ENCODE measurements at places on chromosomes 6 and 20.

DNA sequence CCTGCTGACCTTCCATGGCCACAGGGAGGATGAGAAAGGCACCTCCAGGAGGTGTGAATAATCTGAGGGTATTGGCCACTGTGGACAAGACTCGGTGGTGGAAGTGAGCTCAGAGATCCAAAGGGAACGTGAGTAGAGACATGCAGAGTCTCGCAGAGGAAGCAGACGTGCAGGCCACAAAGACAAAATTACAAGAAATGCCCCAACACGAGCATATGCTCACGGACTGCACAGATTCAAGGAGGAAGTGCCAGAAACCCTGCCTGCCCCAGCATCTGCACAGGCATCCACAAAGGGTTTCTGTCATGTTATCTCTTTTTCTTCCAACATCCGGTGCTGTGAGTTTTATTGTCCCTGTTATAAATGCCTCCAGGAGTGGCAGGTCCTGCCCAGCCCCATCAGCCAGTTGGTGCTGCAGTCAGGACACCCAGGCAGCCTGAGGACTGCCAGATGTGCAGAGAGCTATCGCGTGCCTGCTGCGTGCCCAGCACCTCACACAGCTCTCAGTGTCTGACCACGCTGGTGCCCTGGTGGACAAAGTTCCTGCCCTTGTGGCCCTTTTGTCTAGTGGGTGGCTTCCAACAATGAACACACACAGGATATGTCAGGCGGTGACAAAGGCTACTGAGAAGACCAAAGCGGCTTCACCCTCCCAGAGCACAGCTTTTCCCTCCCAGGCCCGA is 34.0 kb upstream of the FANCE start:
- no peak for DNase-seq

GRCh38 chr20:35598899-35599775 is 16.5 kb upstream of the SPAG4 start:
- peak; percentile 28 for DNase-seq

DNA sequence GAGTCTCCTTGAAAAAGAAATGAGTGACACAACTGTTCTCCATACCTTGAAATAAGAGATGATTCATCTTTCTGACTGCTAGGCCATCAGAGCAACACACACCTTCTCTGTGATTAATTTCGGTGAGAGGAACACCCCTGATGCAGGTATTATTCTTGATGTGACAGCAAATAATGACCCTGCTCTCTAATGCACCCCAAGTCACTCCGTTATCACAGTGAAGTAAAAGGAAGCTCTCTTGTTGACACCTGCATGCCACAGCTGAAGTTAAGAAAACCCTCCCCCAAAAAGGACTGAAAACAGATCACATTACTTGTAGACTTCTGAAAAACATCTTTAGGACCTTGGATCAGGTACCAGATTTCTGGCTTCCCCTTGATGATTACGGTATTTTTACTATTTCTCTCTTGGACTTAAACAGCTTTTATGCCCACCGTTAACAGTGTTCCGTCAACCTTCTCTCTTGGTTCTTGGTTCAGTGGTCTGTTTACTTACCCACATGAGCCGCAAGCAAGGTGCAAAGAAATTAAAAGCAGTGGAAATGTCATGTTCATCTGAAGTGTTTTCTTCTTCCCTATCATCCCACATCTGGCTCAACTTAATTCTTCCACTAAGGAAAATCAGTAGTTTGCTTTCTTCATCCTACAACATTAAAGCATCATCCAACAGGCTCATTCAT is 249.7 kb downstream of the GMPR start:
- no peak for DNase-seq

GRCh38 chr20:52261792-52262191 is 70.2 kb upstream of the ZFP64 start:
- no peak for DNase-seq

- DNase-seq: no peak
Measured at GRCh38 chr20:24966317-24967012, 17.4 kb downstream of the CST7 start.

GRCh38 chr6:44333942-44334341 is 8.5 kb upstream of the SPATS1 start:
- DNase-seq: no peak

GRCh38 chr6:53059648-53060589 is 5.3 kb upstream of the FBXO9 start:
- DNase-seq: peak; percentile 36

DNA sequence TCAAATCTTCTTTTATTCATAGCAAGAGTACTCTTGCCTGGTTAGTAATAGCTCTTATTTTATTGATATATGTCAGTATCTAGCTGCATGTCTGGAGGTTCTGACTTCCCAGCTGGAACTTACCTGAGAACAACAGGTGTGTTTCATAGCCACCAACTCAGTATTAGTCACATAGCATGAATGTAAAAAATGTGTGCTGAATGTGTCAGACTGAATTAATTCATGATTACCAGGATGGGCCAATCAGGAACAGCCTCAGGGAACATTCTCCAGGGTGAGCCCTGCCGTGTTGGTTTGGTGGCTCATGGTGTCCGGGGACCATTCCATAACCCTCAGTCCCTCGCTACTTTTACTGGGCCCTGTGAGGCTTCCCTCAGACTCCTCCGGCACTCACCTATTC is 99.7 kb downstream of the TULP4 start:
- no peak for DNase-seq

GRCh38 chr6:31663961-31664789 is 622 bp downstream of the GPANK1 start:
- no peak for DNase-seq

- DNase-seq: no peak
Measured at GRCh38 chr6:88263591-88263990, 97.4 kb upstream of the CNR1 start.

- DNase-seq: no peak
Measured at GRCh38 chr6:131451321-131452144, 121.5 kb upstream of the ARG1 start.

DNA sequence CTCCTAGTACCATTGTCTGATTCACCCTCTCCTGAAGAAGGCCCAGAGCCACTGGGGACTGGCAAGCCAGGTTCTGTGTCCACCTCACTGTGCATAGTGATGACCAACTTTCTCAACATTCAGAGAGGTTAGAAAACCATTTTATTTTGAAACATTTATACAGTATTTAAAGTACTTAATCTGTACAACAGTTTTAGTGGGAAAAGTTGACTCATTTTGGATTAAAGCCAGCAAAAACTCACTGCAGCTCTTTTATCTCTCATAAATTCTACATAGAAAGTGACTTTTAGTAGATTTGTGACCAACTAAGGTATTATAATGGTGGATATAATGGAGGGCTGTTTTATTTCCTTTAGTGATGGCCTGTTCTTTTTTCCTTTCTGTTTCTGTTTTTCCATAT is 9.7 kb downstream of the TULP4 start:
- DNase-seq: no peak

DNA sequence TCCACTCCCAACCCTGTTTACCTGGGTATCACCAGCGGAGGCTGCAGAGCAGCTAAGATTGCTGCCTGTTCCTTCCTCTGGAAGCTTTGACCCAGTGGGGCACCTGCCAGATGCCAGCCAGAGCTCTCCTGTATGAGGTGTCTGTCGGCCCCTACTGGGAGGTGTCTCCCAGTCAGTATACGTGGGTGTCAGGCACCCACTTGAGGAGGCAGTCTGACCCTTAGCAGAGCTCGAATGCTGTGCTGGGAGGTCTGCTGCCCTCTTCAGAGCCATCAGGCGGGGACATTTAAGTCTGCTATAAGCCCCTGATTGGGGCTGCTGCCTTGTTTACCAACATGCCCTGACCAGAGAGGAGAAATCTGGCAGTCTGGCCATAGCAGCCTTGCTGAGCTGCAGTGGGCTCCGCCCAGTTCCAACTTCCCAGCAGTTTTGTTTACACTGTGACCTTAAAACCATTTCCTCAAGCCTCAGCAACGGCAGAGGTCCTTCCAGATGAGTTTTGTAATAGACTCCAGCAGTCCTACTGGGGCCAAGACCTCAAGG is 2.8 kb downstream of the RAET1E start:
- peak; percentile 5 for DNase-seq

DNA sequence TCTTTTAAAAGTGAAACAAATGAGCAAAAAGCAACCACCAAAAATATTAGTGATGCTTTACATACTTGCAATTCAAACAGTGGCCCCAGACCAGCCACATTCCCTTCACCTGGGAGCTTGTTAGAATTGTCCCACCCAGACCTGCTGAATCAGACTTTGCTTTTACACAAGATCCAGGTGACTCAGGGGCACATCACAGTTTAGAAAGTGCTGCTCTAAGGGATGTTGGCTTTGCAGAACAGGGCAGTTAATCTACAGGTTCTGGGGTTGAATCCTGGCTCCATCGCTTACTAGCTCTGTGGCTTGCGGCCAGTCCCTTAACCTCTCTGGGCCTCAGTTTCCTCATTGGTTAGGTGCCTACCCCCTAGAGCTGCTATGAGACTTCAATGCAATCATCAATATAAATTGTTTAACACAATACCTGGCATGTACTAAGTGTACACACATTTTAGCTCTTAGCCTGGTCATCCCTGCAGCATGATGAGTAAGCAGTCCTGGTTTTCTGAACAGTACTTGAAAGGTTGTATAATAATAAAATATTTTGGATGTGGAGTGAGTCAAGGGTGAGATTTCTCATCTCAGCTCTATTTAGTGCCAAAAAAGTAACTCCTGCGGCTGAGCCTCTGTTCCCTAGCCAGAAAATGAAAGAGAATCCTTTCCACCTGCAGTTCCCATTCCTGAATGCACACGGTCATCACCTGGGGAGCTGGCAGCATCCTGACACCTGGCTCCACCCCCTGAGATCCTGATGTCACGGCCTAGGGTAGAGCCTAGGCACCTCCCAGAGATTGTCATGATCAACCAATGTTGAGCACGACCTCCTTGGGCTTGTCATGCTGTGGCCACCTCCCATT is 162.7 kb downstream of the ANKRD60 start:
- no peak for DNase-seq

- DNase-seq: peak; percentile 6
Measured at GRCh38 chr6:30885481-30885998, 1.2 kb downstream of the DDR1 start.

DNA sequence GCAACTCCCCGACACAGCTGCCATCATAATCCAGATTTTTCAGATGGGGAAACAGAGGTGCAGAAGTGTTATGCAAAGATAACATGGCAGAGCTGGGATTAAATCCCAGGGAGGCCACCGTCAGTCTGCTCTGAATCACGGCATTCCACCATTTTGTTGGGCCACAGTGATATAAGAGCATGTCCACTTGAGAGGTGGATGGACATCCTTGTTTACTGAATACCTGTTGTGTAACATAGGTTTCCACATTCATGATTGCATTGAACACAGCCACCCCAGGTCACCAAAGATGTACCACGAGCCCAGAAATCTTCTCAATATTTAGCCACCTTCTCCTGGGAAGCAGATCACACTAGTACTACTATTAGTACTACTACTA is 191.5 kb downstream of the LRFN2 start:
- peak; percentile 93 for DNase-seq

DNA sequence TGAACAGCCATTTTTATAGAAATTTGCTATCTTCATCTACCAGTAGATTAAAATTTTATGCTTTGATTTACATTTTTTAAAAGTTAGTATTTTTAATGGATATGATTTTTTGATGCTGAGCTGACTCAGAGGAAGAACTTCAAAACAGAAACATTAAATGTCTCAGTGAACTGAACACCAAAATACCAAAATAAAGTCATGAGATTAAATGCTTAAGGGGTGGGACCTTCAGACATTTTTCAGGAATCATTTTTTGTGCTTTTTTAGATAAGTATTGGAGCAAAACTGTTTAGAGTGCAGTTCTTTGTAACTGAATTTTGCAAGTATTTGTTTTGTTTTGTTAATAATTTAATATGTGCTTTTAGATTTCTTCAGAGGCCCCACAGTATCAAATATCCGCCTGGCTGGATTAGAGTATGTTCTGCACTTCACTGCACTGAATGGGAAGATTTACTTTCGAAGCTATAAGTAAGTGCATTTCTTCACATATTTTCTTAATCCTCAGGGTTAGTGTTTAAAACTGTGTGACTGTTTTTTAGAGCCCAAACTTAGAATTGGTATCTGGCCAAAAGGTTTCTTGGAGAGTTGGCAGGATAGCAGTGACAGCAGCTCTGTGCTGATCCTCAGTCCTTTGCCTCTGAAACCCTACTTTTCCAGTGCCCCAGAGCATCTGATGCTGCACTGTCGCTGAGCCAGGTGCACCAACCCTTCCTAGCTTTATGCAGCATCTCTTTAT is 33.7 kb downstream of the RPF2 start:
- DNase-seq: no peak

DNA sequence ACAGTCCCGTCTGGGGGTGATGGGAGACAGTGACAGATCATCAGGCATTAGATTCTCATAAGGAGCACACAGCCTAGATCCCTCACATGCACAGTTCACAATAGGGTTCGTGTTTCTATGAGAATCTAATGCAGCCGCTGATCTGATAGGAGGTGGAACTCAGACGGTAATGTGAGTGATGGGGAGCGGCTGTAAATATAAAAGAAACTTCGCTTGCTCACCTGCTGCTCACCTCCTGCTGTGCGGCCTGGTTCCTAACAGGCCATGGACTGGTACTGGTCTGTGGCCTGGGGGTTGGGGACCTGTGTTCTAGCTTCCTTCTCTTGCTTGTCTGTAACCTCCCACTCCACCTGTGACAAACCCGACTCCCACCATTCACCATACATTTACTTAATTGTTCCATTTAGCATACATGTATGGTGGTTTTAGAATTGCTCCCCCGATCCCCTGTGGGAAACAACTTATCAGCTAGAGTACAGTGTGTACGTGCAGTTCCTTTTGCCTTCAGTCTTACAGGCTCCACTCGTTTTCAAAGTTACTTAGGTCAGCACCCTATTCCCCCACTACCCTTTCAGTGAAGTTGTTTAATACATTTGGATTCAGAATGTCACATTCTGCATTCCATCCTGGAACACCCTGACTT is 4.0 kb downstream of the MANBAL start:
- no peak for DNase-seq

GRCh38 chr6:97394160-97394748 is 111.2 kb upstream of the MMS22L start:
- DNase-seq: peak; percentile 44

DNA sequence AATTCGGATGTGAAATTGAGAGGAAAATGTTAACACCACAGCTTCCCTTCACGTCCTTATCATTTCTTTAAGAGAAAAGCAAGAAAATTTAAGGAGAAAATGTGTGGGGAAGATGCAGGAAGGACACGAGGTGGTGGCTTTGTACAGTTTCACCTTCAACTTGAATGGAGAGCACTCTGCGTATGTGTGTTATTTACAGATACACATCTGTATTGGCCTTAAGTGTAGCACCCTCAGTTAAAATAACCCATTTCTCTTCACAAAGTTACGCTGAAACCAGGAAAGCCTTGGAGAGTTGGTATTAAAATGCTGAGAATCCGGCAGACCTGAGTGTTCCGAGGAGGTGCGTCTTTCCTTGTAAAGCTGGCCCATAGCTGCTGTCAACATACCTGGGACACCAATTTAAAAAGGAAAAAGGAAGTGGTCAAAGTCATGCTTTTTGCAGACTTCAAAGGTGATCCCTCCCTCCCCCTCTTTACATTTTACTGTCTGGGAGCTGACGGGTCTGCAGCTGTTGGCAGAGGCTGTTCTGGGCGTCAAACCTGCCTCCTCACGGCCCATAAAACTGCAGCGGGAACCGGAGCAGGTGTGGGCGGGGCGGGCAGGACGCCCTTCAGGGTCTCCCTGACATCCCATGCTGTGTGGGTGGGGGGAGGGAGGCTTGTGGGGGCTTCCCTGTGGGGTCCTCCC is 61.3 kb upstream of the TBXT start:
- no peak for DNase-seq
